ENCODE measurements at places on chromosomes 6 and 20.

- no peak for DNase-seq
These were observed 172.2 kb downstream of the CDC5L start for GRCh38 chr6:44559486-44560270.

GRCh38 chr6:154039231-154039842 lies at the start of gene OPRM1:
OPRM1 (plus strand) TSS chr6:154039240; CDS start chr6:154039545, 305 bp downstream.
- DNase-seq = peak; percentile 47

DNA sequence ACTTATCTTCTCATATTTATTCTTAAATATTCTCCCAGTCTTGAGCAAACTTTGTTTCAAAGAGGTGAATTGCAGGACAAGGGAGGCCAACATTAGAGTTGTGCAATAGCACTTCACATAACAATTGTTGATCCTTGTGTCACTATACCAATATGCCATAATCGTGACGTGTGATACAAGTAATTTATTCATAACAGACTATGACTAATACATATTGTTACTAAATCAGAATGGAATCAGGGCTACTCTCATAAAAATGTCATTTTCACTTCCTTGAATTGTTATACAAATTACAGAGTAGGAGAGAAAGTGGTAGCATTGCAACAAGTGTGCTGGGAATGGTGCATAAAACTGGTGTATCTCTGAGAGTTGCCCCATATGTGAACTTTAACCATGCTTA lies 37.2 kb upstream of the PLCB1 start:
- DNase-seq = no peak

DNA sequence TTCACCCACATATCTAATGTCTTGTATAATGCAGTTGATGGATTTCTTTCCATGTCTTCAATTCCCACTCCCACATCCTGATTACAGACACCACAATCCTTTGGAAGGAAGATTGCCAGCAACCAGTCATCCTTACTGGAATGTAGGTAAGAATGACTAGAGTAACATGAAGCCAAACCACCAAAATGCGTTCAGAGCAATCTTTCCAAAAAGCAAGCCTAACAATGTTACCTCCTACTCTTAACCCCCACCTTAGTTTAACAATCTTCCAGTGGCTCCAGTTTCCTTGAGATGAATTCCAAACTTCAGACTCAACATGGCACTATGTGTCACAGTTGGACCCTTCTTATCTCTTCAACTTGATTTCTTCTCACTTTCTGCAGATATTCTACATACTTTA lies 685.6 kb downstream of the DOK5 start:
- DNase-seq = no peak

DNA sequence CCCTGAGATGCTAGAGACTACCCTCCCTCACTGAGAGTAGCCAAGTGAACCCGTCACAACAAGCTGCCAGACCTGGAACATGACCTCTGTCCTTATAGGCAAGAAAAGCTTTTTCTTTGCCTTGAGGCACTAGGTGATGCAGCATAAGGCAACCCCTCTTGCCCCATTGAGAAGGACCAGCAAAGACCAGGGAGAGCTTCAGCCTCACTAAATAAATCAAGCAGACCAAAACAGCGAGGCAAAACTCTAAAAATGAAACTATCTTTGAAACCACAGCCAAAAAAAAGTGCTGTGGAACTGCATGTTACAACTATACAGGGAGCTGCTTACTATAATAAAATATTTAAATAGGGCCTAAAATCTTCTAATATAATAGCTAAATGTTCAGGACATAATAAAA lies 62.6 kb upstream of the FAM83B start:
- no peak for DNase-seq

GRCh38 chr20:23393996-23394775 lies 27.1 kb downstream of the NAPB start:
- DNase-seq = no peak

DNA sequence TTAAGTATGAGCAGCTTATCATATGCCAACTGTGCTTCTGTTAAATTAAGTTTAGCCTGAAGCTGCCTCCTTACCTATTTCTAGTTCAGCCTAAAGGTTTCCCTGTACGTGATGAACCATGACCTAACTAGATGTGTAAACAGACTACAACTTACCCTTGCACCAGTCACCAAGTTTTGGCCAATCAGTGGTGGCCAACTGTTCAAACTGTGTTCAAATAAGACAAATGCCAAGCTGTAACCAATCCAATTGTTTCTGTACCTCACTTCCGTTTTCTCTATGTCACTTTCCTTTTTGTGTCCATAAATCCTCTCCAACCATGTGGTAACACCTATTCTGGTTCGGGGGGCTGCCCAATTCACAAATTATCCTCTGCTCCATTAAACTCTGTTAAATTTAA lies 6.0 kb upstream of the SLC2A10 start:
- DNase-seq = no peak

DNA sequence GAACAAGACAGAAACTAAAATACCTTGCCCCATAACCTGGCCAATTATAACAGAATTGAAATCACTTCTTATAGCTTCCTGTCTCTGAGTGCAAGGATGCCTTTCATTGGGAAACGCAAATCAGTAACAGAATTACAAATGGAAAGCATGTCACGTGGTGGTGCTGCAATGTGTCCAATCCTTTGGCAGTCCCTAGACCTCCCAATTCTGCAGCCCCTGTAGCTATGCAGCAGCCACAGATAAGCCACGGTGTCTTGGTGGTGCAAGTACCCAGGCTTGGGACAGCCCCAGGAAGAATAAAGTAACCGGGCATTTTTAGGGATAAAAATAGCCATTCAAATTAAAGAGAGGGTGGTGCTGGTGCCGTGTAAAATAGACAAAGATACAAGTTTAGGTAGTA lies 134.6 kb upstream of the CCN2 start:
- no peak for DNase-seq

DNA sequence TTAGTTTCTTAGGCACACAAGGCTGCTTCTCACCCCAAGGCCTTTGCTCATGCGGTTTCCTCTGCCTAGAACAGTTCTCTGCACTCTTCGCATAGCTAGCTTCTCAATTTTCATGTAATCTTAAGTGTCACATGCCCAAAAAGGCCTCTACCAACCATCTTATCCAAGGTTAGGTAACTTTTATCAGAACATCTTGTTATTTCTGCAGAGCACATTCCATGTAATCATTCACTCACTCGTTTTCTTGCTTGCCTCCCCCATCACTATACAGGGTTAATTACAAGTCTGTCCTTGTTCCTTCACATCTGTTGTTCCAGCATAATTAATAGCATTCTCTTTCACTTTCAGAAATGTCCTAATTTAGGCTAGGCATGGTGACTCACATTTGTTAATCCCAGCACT lies 53.8 kb downstream of the NCOA6 start:
- no peak for DNase-seq

GRCh38 chr6:145241721-145242120 lies 493.6 kb downstream of the EPM2A start:
- DNase-seq = no peak

DNA sequence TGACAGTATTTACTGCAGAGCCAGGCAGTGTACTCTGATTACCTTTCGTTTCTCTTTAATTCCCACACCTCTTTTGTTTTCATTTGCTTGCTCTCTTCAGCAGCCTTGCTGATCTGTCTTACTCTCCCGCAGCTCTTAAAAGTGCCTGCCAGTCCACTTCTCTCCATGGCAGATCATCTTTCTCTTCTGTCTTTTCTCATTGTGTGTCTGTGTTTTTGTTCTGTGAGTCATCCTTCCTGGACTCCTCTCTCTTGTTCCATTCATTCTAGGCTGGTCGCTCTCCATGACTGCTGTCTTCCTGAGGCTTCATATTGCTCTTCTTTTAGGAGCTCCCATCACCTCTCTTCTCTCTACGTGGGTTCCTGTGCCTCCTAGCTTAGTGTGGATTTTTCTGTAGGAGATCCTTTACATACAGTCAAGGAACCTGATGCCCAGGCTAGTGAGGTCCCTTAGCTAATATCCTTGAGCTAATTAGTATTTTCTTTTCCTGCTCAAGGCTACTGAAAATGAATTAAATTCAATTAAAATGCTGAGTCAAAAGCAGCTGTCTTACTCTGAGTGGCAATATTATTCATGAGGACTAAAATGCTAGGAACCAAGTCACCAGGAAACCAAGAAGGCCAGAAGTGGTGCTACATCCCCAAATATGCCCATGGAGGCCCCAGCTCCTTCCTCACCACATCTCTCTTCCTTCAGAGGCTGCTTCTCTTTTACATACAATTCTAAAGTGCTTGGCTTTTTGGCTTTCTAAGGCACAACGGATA lies 86.1 kb downstream of the SLX4IP start:
- no peak for DNase-seq

- DNase-seq = no peak
These were observed 100.1 kb downstream of the GRM4 start for GRCh38 chr6:34045771-34046170.

GRCh38 chr20:52959125-52959524 lies 13.0 kb upstream of the TSHZ2 start:
- no peak for DNase-seq

GRCh38 chr20:1761116-1761515 lies 103.5 kb upstream of the SIRPG start:
- no peak for DNase-seq

GRCh38 chr6:96942676-96943075 lies 18.1 kb downstream of the KLHL32 start:
- no peak for DNase-seq

GRCh38 chr20:22729180-22729579 lies 144.8 kb upstream of the FOXA2 start:
- no peak for DNase-seq

GRCh38 chr6:12333128-12333527 lies 43.0 kb downstream of the EDN1 start:
- no peak for DNase-seq

- no peak for DNase-seq
These were observed 633 bp downstream of the RPRD1B start for GRCh38 chr20:38034108-38034649.

DNA sequence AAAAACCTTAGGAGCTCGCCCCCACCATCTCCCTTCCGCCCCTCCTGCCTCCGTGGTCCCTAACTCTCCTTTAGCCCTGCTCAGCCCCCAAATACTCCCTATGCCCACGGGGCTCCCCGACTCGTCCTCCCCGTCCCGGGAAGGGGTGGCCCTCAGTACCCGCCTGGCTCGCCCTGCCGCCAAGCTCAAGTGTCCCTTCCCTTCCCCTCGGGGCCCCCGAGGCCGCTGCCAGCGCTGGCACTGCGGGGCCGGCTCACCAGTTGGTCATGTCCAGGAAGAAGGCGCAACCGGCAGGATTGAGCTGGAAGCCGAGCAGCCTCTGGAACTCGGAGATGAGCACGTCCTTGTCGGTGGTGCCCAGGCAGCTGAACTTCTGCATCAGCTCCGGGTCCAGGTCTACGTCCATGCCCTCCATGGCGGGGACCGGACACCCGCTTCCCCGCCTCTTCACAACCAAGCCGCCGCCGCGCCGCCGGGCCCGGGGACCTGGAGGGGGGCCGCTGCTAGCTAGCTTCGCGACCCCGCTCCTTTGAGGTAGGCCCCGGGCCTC lies 303 bp downstream of the ILRUN start:
- peak; percentile 37 for DNase-seq

GRCh38 chr20:21166801-21167200 lies 40.9 kb downstream of the KIZ start:
- no peak for DNase-seq

- no peak for DNase-seq
These were observed 1343.3 kb upstream of the GJE1 start for GRCh38 chr6:140789466-140789865.

DNA sequence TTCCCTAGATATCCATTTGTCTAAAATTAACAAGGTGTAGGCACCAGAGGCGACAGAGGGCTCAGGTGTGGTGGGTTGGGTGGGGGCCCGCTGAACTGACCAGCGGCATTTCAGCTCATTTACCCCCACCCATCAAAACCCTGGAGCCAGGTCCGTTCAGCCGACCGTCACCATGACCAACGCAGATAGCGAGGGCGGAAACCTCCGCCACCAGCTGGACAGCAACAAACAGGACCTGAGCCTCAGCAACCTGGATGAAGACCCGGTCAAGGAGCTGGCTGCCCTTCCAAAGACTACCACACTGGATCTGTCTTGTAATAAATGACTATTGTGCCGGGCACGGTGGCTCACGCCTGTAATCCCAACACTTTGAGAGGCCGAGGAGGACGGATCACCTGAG lies 120.8 kb upstream of the LGSN start:
- DNase-seq = no peak

- DNase-seq = no peak
These were observed 155.0 kb downstream of the GJA1 start for GRCh38 chr6:121590438-121590837.

- DNase-seq = no peak
These were observed 8.8 kb upstream of the CNR1 start for GRCh38 chr6:88174906-88175305.

DNA sequence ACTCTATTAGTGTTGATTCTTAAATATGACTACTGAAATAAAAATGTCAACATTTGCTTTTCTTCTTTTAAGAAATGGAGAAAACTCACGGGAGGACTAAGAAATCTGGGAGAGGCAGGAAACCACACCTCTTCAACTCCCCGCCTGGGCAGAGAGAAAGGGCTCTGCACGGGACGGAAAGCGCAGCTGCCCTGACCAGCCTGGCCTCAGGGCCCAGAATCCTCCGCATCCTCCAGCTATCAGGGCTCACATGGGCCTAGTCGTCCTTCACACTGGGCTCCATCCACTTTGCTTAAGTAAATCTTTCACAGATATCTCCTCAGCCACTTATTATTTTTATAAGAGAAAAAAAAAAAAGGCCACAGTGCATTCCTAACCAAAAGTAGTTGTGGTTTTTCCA lies 215.1 kb downstream of the TBXT start:
- no peak for DNase-seq

GRCh38 chr6:11921751-11922150 lies 90.4 kb upstream of the HIVEP1 start:
- no peak for DNase-seq

DNA sequence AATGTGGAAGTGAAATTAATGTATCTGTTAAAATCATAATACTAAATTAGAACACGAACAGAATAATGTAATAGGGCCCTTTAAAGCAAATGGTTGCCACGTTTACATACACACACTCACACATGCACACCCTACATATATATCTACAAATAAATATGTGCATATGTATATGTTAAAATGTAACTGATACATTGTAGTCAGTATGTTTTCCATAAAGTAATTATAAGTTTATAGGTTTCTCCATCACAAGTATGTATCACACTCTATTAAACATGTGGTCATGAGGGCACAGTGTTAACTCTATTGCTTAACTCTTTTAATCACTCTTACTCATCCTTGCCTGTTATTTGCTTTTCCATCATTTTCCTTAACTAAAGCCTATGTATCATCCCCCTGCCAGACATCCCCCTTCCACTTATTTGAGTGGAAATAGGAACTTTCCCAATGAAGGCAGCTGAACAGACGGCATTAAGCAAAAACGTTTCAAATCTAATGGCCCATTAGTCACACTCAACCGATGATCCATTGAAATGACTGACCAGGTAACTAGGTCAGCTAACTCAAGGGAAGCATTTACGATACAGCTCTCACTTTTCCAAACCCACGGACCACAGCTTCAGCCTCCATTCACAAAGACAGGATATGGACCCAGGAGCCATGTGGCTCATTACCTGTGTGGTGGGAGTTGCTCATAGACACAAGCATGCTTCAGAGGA lies 89.3 kb downstream of the HAO1 start:
- no peak for DNase-seq

Measured in dorsolateral prefrontal cortex (tissue), 122 donors.